ENCODE measurements at places on chromosomes 6 and 20.

GRCh38 chr6:80541181-80541580, 434.7 kb downstream of the BCKDHB start:
- no peak for DNase-seq

GRCh38 chr20:37425103-37425625, 79.2 kb downstream of the SRC start:
- no peak for DNase-seq

GRCh38 chr20:11057624-11058023, 383.8 kb upstream of the JAG1 start:
- DNase-seq, result no peak

DNA sequence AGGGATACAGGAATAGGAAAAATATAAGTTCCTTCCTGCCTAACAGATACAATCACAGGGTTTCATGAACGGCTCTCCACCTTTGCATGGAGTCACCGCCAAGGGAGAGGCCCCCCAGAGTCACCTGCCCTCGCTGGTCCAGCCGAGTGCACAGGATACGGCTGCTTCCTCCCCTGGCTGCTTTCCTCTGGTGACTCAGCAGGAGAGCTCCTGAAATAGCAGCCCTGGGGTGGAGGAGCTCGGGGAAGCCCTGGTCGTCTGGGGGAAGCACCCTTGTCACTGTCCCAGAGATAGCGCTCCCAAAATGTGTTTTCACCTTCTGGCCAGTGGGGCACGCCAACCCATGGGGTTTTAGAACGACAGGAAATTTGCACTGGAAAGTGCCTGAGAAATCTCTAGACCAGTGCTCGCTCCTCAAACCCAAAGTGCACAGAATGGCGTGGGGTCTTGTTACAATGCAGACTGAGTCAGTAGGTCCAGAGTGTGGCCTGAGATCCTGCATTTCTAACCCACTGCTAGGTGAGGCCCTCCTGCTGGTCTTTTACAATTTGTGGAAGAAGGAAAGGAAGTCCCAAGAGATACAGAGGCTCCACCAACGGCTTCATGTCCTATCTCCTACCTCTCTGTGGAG, 35.9 kb upstream of the FAM50B start:
- DNase-seq, result no peak

- DNase-seq, result no peak
These were observed 300.4 kb downstream of the C6orf118 start for GRCh38 chr6:165008971-165009370.

- DNase-seq, result no peak
These were observed 28.2 kb downstream of the NDRG3 start for GRCh38 chr20:36717657-36718056.

- DNase-seq, result no peak
These were observed 1065.8 kb upstream of the EYS start for GRCh38 chr6:66772800-66773199.

- DNase-seq, result no peak
These were observed 327.3 kb downstream of the HACE1 start for GRCh38 chr6:104532462-104532861.

GRCh38 chr20:11246251-11246775, 572.5 kb upstream of the JAG1 start:
- DNase-seq, result no peak

DNA sequence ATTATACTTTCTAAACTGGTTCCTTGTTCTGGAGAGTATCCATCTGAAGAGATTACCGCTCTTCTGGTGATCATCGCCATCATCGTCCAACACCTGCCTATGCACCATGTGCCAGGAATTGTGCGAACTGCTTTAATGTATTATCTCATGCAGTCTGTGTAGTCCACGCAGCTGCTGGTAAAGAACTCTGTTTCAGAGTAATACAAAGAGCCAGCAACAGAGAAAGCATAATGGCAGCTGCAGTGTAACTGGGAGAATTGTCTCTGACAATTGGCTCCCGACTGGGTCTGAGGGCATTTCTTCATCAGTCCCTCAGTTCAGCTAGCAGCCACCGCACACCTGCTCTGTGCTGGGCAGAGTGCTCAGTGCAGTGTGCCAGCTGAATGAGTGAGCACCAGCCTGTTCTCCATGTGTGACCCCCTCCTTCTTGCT, 383.4 kb downstream of the GRIK2 start:
- no peak for DNase-seq

DNA sequence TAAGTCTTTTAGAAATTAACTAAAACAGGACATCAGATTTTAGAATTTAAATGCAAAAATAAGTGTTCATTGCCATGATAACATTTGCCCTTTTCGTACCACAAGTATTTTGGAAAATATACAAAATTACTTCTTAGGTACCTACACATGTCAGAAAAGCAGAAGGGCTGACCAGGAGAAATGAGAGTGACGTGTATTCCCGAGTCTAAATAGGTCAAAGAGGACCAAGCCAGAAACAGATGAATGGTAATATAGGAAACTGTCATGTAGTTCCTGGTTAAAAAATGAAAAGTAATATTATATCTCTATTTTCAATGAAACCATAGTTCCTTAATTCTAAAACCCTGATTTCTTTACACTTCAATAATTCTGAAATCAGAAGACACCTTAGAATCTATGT, 126.2 kb downstream of the IPCEF1 start:
- no peak for DNase-seq

DNA sequence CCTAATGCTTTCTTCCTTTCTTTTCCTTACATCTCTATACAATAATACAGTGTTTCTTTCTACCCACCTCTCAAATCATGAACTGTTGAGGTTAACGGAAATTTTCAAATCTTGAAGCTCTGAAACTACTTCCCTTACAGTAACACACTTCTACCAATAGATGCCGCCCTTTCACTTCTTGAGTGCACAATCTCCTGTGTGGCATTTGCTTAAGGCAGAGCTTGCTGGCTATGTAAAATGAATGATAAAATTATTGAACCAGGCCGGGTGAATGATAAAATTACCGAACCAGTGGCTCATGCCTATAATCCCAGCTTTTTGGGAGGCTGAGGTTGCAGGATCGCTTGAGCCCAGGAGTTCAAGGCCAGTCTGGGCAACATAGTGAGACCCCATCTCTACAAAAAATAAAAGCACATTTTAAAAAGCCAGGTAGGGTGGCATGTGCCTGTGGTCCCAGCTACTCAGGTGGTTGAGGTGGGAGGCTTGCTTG, 56.8 kb downstream of the KCNS1 start:
- no peak for DNase-seq

All from Right ventricle myocardium inferior (tissue), 1 donor.